Ovary (tissue), 10 donors: ENCODE measurements at places on chromosomes 11 and 22. TPM values are rescaled to one million over a fixed set of nuclear protein-coding genes. Genes with fewer than 3 reads are reported as not detected.

DNA sequence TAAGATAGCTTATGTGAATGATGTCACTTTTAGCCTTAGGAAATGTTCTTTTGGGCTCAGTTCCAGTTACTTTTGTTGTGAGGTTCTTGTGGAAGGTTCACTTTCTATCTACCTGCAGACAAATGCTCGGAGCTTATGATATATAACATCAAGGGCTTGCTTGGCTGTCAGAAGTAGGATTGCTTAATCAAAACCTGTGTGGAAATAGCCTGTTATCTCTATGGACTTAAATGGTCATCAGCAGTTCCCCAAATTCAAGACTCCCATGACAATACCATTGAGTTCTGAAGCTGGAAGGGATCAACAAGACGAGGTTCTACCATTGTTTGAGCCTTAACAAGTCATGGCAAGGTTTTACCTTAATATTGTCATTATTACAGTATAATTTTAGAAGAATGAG, 43.8 kb downstream of the FLI1 start:
- no peak for DNase-seq

- DNase-seq = no peak
Observed at GRCh38 chr11:1337647-1338007, 28.2 kb upstream of the TOLLIP start.

- no peak for DNase-seq
Observed at GRCh38 chr11:11065396-11065795, 207.5 kb upstream of the ZBED5 start.

- DNase-seq = no peak
Observed at GRCh38 chr11:68980776-68981065, at the start of gene MRGPRD. Gene MRGPRD, minus strand, starts transcription at chr11:68980986. Its CDS starts 0 bp downstream, at chr11:68980986.

- no peak for DNase-seq
Observed at GRCh38 chr11:70323806-70324205, 53.3 kb downstream of the PPFIA1 start.

Gene SOX6
- 2.0 TPM for total RNA-seq

Gene RASSF10
- total RNA-seq = 0.36 TPM
